OCI-LY7 (cell line): ENCODE measurements at places on chromosomes 11 and 22.

DNA sequence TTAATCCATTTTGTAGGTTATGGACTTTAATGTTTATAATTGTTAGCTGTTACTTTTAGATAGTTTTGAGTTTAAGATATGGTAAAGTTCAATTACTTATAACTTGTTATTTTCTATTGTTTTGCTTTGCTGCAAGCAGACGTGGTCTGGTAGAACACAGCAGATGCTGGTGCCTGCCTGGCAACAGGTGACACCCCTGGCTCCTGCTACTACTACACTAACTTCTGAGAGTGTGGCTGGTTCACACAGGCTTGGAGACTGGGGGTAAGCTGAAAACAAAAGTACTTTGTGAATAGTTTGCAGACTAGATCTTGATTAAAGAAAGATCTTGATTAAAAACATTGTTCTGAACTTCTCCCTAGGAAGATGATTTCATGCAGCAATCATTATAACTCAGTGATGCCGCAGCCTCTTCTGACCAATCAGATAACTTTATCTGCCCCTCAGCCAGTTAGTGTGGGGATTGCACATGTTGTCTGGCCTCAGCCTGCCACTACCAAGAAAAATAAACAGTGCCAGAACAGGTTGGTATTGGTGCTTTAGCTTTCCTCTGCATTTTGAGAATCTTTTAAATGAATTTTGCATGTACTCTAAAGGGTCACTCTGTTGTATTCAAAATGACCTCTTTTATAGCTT is 90.4 kb downstream of the HIPK3 start:
- no peak for DNase-seq

GRCh38 chr11:44625759-44626523 is 60.5 kb downstream of the CD82 start:
- no peak for DNase-seq

DNA sequence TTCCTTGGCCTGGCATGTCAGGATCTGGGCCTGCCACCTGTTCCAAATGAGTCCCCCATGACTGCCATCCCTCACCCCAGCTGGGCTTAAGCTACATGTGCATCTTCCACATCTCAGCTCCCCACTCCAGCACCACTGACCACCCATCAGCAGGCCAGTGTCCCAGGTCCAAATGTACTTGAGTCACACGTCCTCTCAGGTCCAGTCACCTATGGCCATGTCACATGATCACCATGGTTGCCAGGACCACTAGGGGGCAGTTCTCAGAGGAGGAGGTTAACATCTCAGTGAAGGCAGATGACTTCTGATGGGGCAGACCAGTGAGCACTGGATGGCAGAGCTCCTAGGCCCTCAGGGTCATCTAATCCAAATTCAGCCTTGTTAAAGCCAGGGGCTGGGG is 41.9 kb upstream of the WNT11 start:
- DNase-seq: no peak

GRCh38 chr11:67396587-67397389 is 4.9 kb downstream of the PPP1CA start:
- DNase-seq: peak; percentile 9
